ENCODE measurements at places on chromosomes 1 and 21.

- DNase-seq: no peak
Observed at GRCh38 chr1:164977561-164977960, 379.0 kb downstream of the LMX1A start.

DNA sequence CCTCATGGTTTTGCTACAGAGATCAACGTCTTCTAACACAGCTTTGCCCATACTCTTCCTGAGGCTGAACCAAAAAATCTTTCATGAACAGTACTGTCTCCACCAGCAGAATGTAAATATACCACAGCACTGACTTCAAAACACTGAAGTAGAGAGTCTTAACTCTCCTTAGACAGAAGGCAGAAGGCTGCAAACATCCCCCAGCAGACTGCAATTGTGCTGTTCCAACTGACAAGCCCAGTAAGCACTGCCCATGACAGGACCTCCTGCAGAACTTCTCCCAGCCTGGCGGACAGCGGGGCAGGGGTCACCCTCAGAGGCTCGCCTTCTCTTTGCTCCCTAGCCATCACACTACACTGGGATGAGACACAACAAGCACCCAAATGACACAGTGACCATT, 218.7 kb downstream of the RERE start:
- DNase-seq: no peak

DNA sequence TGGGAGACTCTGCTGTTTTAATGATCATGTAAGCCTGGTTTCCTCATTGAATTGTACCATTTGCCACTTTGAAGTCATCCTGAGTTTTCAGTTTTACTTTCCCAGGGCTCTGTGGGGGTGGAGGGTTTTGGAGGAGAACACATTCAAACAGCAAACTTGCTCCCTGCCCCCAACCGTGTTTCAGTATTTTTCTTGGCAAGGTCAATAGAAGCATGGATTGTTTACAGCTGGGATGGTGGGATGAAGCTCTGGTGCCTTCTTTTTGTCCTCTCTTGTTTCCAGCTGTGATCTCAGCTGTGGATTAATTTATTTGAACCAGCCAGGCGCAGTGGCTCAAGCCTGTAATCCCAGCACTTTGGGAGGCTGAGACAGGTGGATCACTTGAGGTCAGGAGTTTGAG, 54.3 kb upstream of the SERBP1 start:
- DNase-seq: no peak

- no peak for DNase-seq
Observed at GRCh38 chr1:41617336-41617735, 132.9 kb upstream of the EDN2 start.

DNA sequence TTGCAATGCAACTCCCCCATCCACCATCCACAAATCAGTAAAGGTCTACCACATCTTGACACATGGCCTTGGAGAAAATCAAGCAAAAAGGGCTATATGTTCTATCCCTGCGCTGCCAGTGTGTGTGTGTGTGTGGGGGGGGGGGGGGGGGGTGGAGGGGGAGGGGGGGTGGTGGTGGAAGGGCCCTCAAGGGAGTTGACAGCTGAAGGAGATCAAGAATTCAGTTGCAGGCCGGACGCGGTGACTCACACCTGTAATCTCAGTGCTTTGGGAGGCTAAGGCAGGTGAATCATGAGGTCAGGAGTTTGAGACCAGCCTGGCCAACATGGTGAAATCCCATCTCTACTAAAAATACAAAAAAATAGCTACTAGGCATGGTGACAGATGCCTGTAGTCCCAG, 37.6 kb upstream of the CLIC4 start:
- DNase-seq: no peak

GRCh38 chr1:94596260-94596659, 54.7 kb upstream of the F3 start:
- no peak for DNase-seq

DNA sequence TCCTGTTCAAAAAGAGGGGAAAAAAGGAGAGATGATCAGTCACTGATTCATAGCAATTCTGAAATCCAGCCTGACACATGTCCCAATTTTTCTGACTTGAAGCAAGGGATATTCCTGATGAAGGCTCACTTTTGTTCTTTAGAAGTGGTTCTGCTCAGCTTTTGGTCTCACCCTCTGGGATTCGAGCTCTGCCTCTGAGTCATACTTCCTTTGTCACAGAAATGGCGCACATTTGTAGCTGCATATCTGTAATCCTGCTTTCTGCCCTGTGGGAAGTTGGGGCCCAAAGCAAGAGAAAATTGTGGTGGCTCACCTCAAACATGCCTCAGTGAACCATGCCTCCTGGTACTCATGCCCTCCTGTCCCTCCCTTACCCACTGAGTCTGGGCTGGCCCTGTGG, 22.3 kb upstream of the FAM78B start:
- no peak for DNase-seq

GRCh38 chr1:11345971-11346715, 73.1 kb downstream of the UBIAD1 start:
- no peak for DNase-seq

DNA sequence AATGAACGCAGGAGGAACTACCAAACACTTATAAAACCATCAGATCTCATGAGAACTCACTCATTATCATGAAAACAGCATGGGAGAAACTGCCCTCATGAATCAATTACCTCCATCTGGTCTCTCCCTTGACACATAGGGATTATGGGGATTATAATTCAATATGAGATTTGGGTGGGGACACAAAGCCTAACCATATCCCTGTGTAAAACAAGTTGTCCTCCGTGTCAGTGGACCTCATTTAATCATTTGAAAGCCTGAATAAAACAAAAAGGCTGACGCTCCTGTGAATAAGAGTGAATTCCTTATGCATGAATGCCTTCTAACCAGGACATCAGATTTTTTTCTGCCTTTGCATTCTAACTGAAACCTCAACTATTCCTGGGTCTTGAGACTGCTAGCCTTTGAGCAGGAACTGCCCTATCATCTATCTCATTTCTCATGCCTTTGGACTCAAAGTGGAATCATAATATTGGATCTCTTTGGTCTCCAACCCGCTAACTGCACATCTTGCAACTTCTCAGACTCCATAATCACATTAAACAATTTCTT, 648.8 kb downstream of the ADGRL2 start:
- DNase-seq: no peak

DNA sequence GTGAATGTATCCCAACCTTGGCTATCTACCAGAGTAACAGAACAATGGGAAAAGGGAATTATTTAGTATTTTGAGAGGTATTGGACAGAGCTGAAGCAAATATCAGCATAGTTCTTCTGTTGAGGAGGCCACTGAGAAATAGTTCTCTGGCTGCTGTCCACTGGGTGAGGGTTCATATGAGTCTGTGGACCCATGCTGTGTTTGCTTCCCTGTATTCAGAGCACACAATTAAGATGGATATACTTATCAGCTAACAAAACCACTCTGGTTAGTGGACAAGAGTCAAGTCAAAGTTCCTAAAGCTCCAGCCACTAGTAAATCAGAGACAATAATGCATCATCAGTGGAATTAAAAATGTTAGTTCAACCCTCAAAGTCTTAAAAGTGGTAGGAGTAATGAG, 66.1 kb downstream of the RGS18 start:
- DNase-seq: no peak

DNA sequence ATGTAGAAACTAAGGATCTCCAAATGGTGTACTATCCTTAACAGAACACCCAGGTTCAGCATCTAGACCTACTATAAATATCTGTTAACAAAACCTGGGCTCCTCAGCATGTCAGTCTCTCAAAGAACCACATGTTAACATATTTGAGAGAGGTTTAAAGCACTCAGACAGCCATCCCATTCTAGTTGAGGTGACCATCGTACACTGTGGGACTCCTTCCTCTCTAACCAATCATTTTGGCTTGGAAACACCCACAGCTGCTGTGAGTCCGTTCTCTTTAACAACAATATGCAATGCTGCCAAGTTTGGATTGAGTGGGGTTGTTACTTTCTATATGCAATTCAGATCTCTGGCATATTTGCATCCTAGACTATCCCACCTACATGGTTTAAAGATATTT, 105.8 kb downstream of the MRPL39 start:
- DNase-seq: no peak

DNA sequence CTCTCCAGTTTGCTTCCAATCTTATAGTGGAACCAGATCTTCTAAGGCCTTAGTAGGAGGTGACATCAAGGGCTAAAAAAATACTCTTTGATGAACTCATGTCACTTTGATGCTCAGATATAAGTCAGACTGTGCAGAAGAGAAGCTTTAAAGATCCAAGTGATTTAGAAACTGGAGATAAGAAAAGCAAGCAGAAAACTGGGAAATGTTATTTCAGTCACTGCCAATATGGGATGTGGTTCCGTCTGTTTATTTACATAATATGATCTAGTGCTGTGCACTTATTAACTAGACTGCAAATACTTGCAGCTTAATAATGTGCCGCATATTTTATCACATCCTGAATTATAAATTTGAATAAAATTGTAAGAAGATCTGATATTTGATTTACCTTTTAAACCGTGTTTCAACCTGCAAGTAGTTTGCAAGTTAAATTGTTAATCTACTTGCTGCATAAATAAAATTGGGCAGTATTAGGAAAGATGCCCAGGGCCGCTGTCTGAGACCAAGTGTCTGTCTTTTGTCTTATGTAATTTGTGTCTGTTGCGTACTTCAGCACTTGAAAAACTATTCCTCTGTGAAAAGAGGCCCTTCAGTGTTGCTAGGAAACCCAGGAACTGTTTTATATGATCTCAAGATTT, 29.6 kb downstream of the CXADR start:
- no peak for DNase-seq

- DNase-seq: no peak
Observed at GRCh38 chr1:11831945-11832725, 15.4 kb downstream of the NPPA start.

GRCh38 chr21:19228226-19228625, 824.6 kb upstream of the TMPRSS15 start:
- no peak for DNase-seq

DNA sequence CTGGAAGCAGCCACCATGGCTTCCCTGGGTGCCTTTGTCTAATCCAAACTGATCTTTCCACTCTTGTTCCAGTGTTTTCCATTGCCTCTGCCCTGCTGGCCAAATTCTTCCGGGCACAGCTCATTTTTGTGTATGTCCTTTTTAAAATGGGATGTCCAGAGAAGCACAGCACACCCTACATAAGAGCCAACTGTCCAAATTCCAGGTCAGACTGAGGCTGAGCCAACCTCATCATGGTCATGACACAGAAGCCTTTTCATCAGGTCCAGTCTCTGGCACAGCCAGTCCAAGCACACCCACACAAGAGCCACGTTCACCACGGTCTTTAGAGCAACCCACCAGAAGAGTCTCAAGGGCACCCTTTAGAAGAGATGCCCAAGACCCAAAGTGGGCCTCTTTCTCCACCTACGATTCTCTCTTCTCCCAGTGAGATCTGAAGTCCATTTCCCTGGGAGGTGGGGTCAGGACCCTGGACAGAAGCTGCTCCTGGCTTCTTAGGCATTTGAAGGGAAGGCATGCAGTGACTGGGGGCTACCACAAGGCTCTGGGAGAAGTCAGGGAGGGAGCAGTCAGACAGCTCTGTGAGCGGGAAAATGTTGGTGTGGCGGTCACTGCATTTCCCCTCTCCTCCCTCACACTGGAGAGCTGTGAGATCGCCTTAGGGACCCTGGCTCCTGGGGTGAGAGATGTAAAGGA, 53.2 kb downstream of the SYT2 start:
- no peak for DNase-seq

GRCh38 chr1:230735447-230735846, 11.7 kb upstream of the CAPN9 start:
- no peak for DNase-seq
